ENCODE measurements at places on chromosomes 6 and 20. TPM values are rescaled to one million over a fixed set of nuclear protein-coding genes. Genes with fewer than 3 reads are reported as not detected.

Gene CBFA2T2
- total RNA-seq = 16.3 TPM

Gene COX4I2
- total RNA-seq = not detected

Gene ZSCAN23
- 1.6 TPM for total RNA-seq

Gene ARMH2
- not detected for total RNA-seq

Gene SCGN
- total RNA-seq = not detected

Gene PRKN
- total RNA-seq = 0.46 TPM

Gene RFX6
- total RNA-seq = not detected

Gene OPRM1
- not detected for total RNA-seq

Gene BHLHE23
- not detected for total RNA-seq

Gene MUC22
- total RNA-seq = not detected

Gene MMP24
- total RNA-seq = 7.1 TPM

DNA sequence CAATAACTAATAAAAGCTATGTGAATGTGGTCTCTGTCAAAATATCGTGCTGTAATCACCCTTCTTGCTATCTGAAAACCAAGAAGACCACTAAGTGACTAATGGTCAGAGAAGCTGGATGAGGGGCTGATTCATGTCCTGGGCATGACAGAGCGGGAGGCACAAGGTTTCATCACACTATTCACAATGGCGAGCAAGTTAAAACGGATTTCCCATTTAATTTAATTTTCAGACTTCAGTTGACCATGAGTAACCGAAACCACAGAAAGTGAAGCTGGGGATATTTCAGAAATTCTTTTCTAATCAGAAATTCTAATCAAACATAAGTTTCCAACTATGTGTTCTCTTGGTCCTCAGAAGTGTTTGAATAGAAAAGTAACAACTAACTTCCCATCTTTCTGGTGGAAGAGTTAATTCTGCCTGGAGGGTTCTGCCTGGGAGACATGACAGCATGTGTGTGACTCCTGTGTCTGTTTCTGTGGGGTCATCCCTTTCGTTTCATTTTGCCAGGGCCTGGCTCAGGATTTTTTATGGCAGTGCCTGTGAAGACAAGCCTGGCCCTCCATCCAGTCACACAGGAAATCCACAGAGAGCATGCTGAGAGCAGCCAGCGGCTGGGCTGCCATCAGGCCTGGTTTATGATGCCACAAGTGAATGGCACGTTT lies 98.9 kb downstream of the FAM120B start:
- no peak overlapping the region for H3K27ac ChIP-seq
- H3K36me3 ChIP-seq = no peaks in the 10 kb centered on the region
- H3K4me1 ChIP-seq = no peaks in the 10 kb centered on the region
- no peak overlapping the region for H3K4me3 ChIP-seq

- no peaks in the 10 kb centered on the region for H3K36me3 ChIP-seq
- peaks cover 3% of the 10 kb centered on the region for H3K27me3 ChIP-seq
- no peak overlapping the region for H3K4me3 ChIP-seq
- no peak for DNase-seq
- H3K4me1 ChIP-seq = no peaks in the 10 kb centered on the region
Measured at GRCh38 chr6:41439524-41440418, 104.4 kb downstream of the NCR2 start.

DNA sequence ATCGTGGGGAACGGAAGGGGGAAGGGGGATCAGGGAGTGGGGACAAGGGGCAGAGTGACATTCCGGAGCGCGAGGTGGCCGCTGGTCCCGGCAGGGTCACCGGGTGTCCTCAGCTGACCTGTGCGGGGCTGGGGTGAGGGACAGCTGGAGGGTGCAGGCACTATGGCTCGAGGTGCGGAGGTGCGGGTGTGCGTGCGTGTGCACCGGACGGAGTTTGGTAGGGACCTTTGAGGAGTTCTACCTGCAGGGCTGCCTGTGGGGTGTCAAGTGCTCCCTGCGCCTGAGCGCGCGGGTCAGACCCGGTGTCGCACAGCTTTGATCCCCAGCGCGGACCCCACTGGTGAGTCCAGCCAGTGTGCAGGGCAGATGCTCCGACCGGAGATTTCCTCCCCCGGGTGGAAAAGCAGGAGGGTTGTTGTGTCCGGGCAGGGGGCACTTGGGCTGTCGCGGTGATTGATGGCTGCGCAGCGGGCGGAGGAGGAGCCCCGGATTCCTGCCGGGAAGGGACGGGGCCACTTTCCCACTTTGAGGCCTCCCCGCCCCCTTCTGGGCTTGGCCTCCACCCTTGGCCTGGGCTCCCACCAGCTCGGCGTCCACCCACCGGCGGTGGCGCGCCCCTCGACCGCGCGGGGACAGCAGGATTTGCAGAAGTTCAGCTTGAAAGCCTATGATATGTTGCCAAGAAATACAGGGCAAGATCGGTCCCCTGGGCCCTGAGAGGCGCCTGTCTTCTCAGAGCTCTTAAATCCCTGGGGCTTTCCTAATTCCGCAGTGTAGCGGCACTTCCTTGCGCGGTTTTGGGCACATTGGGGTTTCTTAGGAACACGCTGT lies 658 bp downstream of the RIN2 start:
- H3K4me1 ChIP-seq = peaks cover 23% of the 10 kb centered on the region
- no peaks in the 10 kb centered on the region for H3K27me3 ChIP-seq
- no peaks in the 10 kb centered on the region for H3K36me3 ChIP-seq

GRCh38 chr6:156686995-156687788 lies 90.0 kb upstream of the ARID1B start:
- H3K27ac ChIP-seq = peak overlapping the region; percentile 98
- H3K4me3 ChIP-seq = peak overlapping the region; percentile 87
- DNase-seq = no peak
- no peaks in the 10 kb centered on the region for H3K27me3 ChIP-seq
- no peaks in the 10 kb centered on the region for H3K36me3 ChIP-seq

DNA sequence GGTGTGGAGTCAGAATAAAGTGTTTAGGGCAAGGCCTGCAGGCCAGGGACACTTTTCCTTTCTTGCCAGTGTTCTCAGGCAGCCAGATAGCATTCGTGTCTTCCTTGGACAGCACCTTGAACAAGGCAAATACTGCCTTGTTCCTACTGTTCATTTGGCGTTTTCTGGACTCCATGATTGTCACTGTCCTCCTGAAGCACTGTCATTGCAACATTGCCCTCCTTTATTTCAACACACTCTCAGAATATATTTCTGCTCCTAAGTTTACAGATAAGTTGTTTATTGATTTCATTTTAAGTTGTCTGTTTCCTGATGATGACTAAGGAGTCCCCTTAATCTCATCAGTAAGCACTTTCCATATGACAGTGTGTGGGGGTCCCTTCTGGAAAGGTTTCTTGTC lies 15.1 kb upstream of the DEF6 start:
- no peak overlapping the region for H3K4me3 ChIP-seq
- H3K27me3 ChIP-seq = no peaks in the 10 kb centered on the region
- H3K27ac ChIP-seq = no peak overlapping the region
- no peaks in the 10 kb centered on the region for H3K4me1 ChIP-seq

DNA sequence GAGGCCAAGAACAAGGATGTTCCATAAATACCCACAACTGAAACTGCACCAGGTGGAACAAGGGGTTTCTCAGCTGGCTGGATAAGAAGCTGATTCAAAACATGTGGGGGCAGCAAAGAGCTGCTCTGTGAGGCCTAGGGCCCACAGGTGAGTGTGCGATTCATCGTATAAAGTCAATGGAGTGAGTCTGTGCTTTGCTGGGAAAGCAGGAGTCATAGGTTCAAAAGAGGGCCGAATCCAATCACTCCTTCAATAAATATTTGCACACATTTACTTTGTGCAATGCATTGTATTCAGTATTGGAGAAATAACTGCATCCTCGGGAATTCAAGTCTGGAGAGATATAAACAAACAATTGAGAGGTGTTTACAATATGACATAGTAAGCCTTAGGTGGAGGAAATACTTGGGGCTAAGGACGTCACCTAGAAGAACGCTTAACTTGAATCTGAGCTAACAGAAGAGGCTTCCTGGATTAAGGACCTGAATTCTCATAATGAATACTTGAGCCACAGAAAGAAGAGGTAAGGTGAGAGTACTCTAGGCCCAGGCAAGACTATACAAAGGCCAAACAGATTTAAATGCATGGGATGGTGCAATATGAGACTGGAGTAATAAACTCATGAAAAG lies 83.7 kb upstream of the TMEM30A start:
- peak overlapping the region; percentile 46 for H3K27ac ChIP-seq
- no peak overlapping the region for H3K4me3 ChIP-seq
- H3K27me3 ChIP-seq = no peaks in the 10 kb centered on the region
- H3K4me1 ChIP-seq = peaks cover 5% of the 10 kb centered on the region

DNA sequence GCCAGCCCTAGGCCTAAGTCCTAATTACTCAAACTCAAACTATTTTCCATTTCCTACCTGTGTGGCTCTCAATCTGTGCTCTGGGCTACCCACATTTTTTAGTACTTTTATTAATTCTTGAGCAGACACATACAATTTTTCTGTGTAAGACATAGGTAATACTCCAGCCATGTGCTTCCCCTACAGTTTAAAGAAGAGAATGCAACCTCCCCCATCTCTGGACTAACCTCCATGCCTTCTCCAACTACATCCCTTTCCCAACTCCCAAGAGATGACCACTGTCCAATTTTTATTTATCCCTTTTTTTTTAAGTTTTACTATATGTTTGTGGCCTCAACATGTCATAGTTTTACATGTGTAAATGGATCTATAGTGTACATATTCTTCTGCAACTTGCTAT lies 5.8 kb downstream of the HMGN4 start:
- no peak overlapping the region for H3K27ac ChIP-seq
- no peaks in the 10 kb centered on the region for H3K27me3 ChIP-seq
- no peak for DNase-seq
- peaks cover 5% of the 10 kb centered on the region for H3K4me1 ChIP-seq
- H3K36me3 ChIP-seq = peaks cover 22% of the 10 kb centered on the region

DNA sequence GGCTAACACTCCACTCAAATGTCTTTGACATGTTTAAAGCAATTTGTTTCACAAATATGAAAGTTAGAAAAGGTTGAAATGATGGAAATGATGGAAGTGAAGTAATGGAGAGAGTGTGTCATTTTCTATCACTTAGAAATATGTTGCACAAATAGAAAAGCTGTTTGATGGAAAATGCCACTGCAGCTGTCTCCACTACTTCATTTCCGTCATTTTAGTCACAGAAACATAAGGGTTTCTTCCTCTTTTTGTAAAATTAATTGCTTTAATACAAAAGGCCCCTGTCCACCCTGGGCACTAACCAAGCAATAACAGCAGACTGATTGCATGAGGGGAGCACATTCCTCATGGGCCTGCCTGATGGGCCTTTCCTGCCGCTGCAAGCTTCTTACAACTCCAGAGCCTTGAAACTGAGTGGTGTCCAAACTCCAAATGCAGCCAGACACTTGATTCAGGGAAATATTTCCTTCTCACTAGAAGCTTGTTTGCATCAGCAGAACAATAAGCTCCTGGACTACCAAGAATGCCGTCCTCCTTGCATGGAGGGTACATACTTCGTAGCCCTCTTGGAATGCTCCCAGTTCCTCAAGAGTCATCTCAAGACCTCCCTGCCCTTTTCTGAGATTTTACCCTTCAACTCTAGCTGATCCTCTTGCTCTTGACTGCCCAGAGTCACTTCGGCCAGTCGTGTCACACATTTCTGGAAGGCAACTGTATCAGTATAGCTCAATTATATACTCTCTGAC lies 36.1 kb downstream of the F13A1 start:
- H3K27ac ChIP-seq = no peak overlapping the region
- H3K36me3 ChIP-seq = no peaks in the 10 kb centered on the region
- no peak overlapping the region for H3K4me3 ChIP-seq
- H3K27me3 ChIP-seq = no peaks in the 10 kb centered on the region

DNA sequence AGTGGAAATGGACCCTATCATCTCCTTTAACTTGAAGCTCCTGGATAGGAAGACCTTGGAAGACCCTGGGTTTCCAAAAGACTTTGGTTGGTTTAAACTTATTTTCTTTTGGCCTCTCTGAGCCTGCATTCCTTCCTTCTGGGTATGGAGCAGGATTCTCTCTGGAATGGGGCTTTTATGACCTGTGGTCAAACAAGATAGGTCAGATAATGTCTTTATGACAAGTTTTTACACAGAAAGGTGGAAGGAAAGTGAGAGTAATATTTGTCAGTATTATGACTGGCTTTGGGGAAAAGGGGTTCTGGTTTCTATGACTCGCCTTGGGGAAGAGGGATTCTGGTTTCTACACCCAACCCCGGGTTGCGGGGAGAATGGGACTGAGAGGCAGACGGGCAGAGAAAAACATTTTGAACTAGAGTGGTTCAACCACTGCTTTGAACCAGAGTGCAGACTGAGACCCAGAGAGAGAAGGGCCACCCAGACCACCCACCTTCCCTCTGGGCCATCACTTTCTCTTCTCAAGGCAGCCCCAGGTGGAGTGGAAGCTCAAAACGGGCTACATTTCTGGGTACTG lies 37.6 kb upstream of the KCNK5 start:
- H3K4me3 ChIP-seq = no peak overlapping the region
- DNase-seq = no peak
- no peaks in the 10 kb centered on the region for H3K27me3 ChIP-seq

- no peak for DNase-seq
- no peak overlapping the region for H3K27ac ChIP-seq
- 0 out of 2 replicates have a peak, but pooled peaks cover 3% of the 10 kb centered on the region for H3K4me1 ChIP-seq
- 0 out of 2 replicates have a peak, but pooled peaks cover 2% of the 10 kb centered on the region for H3K27me3 ChIP-seq
- H3K36me3 ChIP-seq = no peaks in the 10 kb centered on the region
- H3K4me3 ChIP-seq = no peak overlapping the region
Measured at GRCh38 chr6:27619436-27619835, 146.5 kb upstream of the ZNF184 start.

GRCh38 chr20:3158968-3159431 lies 665 bp downstream of the FASTKD5 start:
- no peaks in the 10 kb centered on the region for H3K27me3 ChIP-seq
- peak overlapping the region; percentile 96 for H3K4me3 ChIP-seq
- peaks cover 7% of the 10 kb centered on the region for H3K36me3 ChIP-seq

- no peak overlapping the region for H3K27ac ChIP-seq
- no peaks in the 10 kb centered on the region for H3K36me3 ChIP-seq
- no peaks in the 10 kb centered on the region for H3K27me3 ChIP-seq
- no peaks in the 10 kb centered on the region for H3K4me1 ChIP-seq
- no peak for DNase-seq
Measured at GRCh38 chr20:23868321-23868720, 11.2 kb downstream of the CST5 start.

DNA sequence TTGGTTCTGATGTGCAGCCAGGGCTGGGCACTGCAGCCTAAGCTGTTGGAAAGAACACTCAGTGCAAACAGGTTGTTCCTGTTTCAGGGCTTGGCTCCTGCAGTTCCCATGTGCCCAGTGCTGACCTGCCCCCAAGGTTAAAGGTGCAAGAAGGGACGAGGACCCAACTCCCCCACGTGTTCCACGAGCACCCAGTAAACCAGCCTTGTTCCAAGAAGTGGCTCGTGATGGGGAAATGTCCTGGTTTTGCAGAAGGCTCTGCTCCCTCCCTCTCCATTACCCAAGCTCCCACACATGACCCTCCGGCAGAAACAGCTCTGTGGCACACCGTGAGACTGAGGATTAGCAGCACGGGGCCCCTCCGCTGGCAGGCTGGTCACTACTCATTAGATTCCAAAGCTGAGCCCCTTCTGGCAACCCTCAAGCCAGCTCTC lies 9.4 kb downstream of the ACSS1 start:
- DNase-seq = no peak
- peaks cover under 1% of the 10 kb centered on the region for H3K4me1 ChIP-seq
- H3K4me3 ChIP-seq = no peak overlapping the region
- H3K27ac ChIP-seq = no peak overlapping the region
- no peaks in the 10 kb centered on the region for H3K36me3 ChIP-seq

Data from Panc1 (cell line).